CD4-positive, alpha-beta T cell treated with Interferon alpha-2 for 1 hour (primary cell): ENCODE measurements at places on chromosomes 16 and 17.

GRCh38 chr16:81752225-81752875 is 26.7 kb upstream of the PLCG2 start:
- DNase-seq: peak; percentile 19

GRCh38 chr16:50505115-50505514 is 43.1 kb upstream of the NKD1 start:
- DNase-seq: no peak

DNA sequence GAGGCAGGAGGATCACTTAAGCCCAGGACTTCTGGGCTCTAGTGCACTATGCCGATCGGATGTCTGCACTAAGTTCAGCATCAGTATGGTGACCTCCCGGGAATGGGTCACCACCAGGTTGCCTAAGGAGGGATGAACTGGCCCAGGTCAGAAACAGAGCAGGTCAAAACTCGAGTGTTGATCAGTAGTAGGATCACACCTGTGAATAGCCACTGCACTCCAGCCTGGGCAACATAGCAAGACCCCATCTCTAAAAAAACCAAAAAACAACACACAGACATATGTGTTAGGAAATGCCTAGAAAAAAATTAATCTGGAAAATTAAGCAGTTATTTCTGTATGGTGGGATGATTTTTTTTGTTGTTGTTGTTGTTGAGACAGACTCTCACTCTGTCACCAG is 127.0 kb downstream of the RAB11FIP4 start:
- no peak for DNase-seq

DNA sequence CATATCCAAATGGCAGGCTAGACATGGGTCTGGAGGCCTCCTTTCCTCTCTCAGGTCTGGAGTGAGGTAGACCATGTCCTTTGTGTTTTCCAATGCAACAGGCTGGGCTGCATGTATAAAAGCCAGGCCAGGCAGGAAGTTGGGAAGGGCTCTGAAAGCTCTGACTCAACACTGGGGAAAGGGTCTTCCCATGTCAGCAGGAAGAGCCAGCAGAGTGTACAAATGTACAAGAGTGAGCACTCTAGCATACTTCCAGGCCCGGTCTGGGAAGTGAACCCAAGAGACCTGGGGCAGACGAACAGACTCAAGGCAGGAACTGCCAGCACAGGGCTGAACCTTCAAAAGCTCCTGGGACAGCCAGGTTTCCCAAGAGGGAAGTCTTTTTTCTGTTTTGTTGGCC is 7.0 kb downstream of the ATPAF2 start:
- no peak for DNase-seq

DNA sequence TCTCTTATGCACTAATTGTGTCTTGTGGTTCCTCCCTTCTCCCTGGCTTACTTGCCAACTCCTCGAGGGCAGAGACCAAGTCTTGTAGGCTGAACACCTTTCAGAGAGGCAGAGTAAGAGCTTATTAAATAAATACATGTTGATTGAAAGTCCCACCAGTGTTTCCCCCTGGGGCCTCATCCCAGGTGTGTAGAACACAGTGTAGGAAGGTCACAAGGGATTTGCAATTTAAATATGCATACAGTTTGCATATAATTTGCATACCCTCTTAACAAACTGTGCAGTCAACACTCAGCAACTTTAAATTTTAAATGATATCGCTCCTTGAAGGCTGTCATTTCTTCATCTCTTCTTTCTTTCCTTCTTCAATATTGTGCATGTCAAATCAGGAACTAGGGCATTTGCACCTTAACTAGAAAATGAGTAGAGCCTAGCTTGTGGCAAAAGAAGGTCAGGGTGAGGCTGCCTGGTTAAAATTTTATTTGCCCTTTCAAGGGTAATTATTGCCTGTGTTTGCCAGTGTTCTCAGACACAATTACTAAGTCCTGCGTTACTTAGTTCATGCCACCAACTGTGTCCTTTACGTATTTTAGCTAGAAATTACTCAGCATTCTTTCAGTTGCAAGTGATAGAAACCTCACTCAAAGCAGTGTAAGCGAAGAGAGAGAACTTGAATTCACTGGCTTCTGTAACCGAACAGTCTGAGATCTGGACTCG is 465.7 kb downstream of the HAPSTR1 start:
- no peak for DNase-seq
